Urinary bladder (tissue), 4 donors: ENCODE measurements at places on chromosomes 11 and 22. TPM values are rescaled to one million over a fixed set of nuclear protein-coding genes. Genes with fewer than 3 reads are reported as not detected.

Gene PRR14L
- polyA plus RNA-seq = 8.4 TPM

Gene LRRN4CL
- 16.7 TPM for polyA plus RNA-seq

Gene IGLL1
- not detected for polyA plus RNA-seq

Gene SMIM38
- 0.46 TPM for polyA plus RNA-seq

- no peak for DNase-seq
These were observed 2048.3 kb upstream of the RAG2 start for GRCh38 chr11:38646382-38646781.

- DNase-seq = no peak
These were observed 18.4 kb downstream of the FADS2 start for GRCh38 chr11:61846362-61847020.

- DNase-seq = no peak
These were observed 6.3 kb upstream of the C11orf91 start for GRCh38 chr11:33706966-33707365.

DNA sequence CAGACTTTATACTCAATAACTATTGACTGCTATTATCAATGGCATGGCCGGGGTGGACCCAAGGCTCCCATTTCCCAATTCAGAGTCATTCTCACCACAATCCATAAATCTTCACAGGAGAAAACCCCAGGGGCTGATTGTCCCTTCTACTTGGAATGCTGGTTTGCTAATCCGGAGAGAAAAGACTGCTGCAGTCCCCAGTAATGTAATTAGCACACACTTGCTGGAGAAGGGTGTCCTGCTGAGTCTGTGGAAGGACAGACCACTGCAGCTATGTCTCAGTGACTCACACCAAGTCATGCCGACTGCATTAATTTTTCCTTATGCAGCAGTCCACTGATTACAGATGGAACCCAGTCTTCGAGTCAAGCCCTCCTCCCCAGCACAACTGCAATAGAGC is 5.9 kb upstream of the ETS1 start:
- no peak for DNase-seq
